NCI-H1105 treated with DMSO at 0.1 percent for 48 hours (cell line): ENCODE measurements at places on chromosomes 6 and 20.

GRCh38 chr6:81997090-81997926 is 244.8 kb upstream of the TENT5A start:
- DNase-seq = no peak

DNA sequence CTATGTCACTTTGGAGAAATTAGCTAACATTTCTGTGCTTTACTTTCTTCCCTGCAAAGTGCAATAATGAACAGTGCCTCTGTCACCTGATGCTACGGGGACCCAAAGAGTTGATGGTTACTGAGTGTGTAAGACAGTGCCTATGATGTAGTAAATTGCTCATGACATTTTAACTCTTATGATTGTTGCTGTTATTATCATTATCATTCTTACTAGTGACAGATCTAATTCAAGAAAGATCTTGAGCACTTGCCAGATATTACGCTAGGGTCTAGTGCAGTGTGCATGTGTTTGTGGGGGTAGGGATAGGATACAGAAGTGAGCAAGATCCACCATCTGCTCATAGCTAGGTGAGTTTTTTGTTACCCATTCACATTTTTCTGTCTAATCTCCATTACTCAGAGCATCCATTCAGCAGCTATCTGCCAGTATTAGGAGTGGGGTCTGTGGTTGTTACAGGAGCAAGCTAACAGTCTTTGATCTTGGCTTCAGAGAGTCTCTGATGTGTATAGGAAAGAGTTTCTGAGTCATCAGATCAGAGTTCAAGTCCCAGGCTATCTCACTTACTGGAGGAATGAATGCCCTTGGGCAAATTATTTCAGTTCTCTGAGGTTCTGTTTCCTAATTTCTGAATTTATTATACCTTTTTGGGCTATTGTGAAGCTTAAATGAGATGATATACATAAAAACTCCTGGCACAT is 33.1 kb upstream of the DAAM2 start:
- DNase-seq = no peak

DNA sequence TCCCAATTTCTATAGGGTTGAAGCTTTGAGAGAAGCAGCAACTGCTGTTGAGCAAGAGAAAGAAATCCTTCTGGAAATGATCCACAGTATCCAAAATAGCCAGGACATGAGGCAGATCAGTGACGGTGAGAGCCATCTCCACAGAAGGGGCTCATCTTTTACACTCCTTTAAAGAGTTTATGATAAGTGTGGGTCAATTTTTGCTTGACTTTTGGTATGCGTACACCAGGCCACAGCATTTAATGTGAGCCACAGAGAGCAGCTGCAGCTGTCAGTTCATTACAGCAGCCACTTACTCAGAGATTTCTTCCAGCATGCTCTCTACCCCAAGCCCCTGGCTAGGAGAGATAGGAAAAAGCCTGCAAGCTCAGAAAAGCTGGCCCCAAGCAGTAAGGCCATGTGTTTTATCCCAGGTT is 9.9 kb downstream of the BAG2 start:
- DNase-seq = no peak

DNA sequence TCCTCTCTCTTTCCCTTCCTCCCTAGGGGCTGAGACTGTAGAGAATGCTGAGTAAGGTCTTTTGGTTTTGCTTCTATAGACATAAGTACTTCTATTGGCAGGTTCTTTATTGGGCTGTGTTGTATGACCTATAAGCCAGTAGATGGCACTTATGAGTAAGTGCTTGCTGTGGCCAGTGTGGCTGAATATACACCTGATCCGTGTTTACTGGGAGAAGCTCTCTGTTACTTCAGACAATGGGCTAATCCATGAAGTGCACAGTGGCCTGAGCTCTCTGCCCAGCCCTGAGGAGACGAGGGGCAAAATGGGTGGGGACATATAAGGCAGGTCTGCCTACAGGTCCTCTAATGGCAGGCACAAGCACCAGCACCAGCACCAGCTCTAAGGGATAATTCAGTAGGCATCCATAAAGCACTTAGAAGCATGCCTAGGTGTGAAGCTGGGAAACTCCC is 610.3 kb downstream of the RNF144B start:
- DNase-seq = peak; percentile 22

DNA sequence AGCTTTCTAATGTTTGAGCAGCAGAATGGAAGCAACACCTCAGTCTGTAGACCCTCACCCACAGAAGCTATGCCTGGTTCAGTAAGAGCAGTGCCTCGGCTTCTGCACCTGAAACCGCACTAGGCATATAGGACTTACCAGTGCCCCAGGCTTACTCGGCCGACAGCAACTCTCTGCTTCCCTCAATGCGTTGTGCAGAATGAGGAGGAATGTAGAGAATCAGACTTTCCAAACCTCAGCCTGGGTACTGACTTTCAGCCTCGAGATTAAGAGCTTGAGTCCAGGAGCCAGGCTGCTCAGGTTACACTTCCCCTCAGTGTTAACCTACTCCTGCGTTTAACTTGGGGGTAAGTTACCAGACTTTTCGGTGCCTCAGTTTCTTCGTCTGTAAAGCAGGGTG is 8.6 kb downstream of the EYA2 start:
- DNase-seq = no peak

DNA sequence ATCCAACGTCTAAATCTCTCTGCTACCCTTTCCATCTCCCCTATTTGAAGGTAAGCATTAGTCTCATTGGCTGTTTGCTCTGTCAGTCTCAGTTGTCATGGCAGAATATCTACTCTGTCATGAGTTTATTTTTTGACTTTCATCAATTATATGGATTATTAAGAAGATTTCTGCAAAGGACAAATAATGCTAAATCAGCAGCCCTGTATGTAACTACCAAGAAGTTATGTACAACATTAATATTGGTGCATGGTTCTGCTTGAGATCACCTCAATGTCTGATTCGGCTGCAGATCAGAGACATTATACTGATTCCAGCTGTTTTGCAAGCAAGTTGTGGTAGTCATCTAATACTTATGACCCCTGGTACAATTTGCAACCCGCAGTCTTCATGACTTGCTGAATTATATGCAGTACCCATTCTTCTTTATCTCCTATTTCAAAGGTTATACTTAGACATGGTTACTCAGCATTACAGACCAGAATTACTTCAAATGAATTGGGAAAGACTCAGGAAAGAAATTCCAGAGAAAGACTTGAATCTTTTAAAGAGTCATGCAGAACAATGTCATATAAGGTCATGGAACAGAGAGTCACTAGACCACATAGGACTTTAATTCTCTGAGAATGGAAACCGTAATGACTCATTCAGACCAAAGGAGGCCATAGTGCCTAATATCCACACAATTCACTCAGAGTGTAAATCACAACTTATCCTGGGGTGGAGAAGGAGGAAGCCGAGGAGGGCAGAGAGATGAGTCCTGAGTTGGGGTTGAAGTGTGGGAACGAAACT is 201.4 kb downstream of the IBTK start:
- DNase-seq = no peak

DNA sequence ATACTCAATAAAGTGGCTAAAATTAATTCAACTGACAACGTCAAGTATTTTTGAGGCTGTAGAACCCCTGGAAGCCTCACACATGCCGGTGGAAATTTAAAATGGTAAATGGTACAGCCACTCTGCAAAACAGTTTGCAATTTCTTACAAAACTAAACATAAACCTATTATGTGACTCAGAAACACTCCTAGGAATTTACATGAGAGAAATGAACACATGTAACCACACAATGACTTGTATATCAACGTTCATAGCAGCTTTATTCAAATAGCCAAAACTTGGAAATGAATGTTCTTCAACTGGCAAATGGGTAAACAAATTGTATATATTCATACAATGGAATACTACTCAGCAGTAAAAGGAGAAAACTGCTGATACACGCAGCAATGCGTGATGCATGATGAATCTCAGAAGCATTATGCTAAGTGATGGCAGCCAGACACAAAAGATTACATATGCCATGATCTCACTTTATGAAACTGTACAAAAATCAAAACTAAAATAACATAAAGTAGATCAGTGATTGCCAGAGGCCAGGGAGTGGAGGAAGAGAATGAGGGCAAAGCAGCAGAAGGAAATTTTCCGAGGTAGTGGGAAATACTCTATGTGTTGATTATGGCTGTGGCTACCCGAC is 112.5 kb downstream of the FAM50B start:
- no peak for DNase-seq

DNA sequence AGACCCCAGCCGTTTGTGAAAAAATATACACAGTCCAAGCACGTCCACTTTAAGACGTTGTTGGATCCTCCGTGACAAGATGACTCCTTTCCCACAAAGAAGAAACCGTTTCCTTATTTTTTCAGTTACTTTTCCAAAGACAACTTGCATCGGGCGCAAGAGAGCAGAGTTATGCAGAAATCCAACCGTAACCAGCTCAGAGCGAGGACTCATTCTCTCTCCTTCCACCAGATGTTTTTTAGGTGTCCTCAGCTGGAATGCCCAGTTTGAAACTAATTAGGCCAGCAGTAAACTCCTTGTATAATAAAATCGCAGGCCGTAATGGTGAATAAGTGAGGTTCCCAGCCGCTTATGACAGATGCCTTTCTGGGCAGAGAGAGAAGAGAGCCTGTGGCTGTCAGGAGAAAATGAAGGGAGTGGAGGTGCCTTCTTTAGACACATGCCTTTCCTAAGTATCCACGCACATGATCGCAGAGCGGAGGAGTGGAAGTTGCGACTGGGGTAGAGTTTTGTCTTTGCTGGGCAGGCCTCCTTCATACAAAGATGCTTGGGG is 2.8 kb downstream of the EYA2 start:
- DNase-seq = no peak

GRCh38 chr6:28747631-28748157 is 176.1 kb downstream of the TRIM27 start:
- DNase-seq = peak; percentile 57

GRCh38 chr6:88910922-88911778 is 52.3 kb downstream of the RNGTT start:
- no peak for DNase-seq

DNA sequence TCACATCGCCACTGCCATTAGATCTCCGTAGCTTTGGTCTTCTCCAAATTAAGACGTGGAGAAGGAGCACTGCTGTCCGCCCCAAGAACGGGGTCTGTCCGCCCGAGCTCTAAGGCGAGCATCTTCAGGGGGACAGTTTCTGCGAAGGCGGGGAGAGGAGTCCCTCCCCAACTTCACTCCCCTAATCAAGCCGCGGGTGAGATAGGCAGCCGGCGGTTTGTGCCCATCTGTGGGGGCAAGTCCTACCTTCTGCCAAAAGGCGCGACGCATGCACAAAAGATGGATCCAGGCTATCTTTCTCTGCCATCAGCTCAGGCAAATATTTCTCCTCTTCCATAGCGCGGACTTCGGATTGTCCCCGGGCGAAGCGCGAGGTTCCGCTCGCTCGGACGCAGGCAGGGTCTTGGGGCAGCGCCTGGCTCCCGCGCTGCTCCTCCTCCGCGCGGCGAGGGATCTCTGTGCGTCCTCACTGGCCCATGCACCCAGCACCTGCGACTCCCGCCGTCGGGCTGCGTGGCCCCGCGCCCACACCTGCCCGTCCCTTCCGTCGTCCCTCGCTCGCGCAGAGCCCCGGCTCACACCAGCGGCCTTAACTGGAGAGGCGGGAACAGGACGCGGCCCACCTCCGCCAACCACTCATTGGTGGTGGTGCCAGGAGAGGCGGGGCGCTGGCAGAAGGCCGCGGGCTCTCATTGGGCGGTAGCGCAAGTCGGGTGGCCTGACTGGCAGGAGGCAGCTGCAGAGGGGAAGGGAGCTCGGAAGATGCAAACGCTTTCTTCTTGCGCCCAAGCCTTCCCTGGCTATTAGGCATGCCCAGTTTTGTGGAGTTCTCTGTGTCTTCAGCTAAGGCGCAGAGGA is at the start of gene KHDRBS2:
KHDRBS2 (minus strand) TSS at position 614 of the 858 bp plus-strand sequence.
- DNase-seq = peak; percentile 80

DNA sequence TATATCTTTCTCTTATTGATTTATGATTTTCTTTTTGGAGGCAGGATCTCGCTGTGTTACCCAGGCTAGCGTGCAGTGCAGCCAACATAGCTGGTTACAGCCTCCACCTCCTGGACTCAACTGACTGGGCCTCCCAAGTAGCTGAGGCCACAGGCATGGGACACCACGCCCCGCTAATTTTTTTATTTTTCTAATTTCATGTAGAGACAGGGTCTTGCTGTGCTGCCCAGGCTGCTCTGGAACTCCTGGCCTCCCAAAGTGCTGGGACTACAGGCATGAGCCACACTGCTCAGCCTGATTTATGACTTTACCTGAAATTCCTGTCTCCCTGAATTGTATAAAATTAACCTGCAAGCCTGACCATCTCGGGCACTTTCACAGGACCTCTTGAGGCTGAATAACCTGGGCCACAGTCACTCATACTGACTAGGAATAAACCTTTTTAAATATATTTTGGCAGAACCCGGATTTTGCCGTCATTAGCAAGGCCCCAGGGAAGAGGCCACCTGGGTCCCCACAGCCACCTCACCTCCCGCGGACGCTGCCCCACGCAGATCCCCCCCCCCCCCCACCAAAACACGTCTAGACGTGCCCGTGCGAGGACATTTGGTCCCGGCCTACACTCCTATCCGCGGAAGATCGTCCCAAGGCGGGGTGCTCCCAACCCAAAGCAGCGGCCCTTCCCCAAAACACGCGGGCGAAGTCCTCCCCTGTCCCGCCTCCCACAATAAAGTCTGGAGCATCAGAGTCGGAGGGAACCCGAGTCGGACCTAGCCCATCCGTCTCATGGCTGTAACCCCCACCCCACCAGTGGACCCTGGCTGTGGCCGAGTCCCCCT is 902 bp downstream of the ZNF337 start:
- DNase-seq = no peak

- DNase-seq = no peak
Measured at GRCh38 chr6:127221201-127221600, 45.5 kb upstream of the RNF146 start.
